ENCODE measurements at places on chromosomes 12 and 14.
A peak's percentile ranks its signal among the peaks of the same experiment; 100 is the strongest.

- DNase-seq: no peak
Measured at GRCh38 chr12:31321897-31322228, 4.1 kb downstream of the SINHCAF start.

DNA sequence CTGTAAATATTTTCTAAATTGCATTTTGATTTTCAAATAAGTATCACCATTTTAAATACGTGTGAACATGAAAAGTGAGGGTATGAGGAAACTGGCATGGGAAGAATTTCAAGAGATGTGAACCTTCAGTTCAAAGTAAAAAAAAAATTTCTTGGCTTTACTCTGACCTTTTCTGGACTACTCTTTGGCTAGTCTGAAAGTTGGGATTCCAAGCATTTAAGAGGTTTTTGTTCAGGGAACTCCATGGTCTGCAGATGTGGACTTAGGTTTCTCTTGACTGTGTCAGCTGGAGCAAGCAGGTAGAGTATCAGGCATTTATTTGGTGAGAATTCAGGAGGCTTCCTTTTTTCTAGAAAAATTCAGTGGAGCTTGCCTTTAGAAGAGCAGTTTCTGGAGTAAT is 311.6 kb downstream of the LRIG3 start:
- no peak for DNase-seq

GRCh38 chr12:78371284-78371683 is 493.3 kb upstream of the SYT1 start:
- no peak for DNase-seq

- DNase-seq: peak; percentile 19
Measured at GRCh38 chr12:115023279-115024265, 339.6 kb upstream of the TBX3 start.

DNA sequence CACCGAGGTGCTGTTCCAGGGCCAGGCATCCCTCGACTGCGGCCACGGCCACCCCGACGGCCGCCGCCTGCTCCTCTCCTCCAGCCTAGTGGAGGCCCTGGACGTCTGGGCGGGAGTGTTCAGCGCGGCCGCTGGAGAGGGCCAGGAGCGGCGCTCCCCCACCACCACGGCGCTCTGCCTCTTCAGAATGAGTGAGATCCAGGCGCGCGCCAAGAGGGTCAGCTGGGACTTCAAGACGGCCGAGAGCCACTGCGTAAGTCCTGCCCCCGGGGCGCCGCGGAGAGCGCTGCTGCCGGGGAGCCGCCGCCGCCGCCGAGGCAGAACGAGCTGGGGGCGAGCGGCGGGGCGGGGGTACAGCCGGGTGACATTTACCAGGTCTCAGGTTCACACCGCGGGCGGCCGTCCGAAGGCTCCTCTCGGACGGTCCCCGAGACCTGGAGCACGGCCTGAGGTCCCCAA is 1.4 kb downstream of the PLXNC1 start:
- no peak for DNase-seq

DNA sequence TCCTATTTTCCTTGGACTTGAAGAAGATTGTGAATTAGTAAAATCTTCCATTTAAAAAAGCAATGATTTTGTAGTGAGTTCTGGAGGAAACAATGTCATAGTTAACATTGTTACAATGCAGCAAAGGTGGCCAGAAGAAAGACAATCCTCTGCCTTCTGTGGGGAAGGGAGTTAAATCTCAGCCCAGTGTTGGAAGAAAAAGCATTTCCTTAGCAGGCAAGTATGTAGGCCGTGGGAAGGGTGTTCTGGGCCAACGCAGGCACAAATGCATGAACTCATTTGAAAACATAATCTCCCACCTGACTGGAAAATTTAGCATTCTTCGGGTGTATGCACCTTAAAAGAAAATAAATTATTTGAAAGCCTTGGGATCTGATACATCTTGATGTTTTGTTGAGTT is 258.6 kb downstream of the ADAMTS20 start:
- DNase-seq: no peak

DNA sequence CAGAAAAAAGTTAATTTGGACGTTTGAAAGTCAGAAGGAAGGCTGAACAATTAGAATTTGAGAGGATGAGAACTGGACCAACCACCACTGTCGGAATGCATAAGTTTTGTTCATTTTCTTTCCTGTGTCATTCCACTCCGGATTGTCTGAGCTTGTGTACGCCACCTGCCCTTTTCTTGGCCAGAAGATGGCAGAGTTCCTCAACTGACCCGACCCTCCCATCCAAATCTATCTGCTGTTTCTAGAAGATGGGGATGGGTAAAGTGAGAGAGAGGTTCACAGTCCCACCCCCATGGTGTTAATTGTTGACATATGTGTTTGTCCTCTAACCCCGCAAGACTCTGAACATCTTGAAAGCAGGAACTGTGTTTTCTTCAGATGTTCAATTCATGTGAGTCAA is 388.0 kb downstream of the VRK1 start:
- no peak for DNase-seq

DNA sequence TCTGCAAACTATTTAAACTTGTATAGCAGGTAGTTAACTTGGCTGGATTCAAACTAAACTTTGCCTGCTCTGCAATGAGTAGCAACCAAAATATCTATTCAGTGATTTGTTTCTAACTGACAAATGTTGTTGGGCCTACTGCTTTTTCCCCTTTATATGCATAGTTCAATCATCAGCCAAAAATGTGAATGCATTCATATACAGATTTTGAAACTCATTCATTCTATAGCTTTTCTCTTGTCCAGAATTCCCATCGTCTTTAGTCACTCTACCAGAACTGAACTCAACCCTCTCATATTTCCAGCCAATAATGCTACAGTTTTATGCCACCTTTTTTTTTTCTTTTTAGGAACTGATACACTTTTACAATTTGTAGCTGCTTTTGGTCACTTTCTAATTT is 599.8 kb downstream of the RPL10L start:
- DNase-seq: no peak

DNA sequence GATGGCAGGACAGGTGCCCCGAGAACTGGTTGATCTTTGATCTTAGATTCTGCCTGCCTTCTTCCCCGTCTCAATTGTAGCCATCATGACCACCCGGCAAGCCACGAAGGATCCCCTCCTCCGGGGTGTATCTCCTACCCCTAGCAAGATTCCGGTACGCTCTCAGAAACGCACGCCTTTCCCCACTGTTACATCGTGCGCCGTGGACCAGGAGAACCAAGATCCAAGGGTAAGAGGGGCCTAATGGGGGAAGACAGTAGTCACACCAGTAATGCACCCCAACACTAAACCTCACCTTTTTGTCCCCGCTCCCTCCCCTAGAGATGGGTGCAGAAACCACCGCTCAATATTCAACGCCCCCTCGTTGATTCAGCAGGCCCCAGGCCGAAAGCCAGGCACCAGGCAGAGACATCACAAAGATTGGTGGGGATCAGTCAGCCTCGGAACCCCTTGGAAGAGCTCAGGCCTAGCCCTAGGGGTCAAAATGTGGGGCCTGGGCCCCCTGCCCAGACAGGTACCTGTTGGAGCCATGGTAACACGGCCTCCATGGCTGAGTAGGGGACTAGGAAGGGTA is 556 bp downstream of the TROAP start:
- DNase-seq: no peak

- peak; percentile 75 for DNase-seq
Measured at GRCh38 chr12:101939856-101940265, 62.5 kb downstream of the DRAM1 start.

- DNase-seq: no peak
Measured at GRCh38 chr14:105666420-105666819, 140.0 kb downstream of the TMEM121 start.

GRCh38 chr14:67579040-67579439 is 21.0 kb downstream of the PIGH start:
- DNase-seq: no peak

GRCh38 chr12:53044052-53044581 is 5.7 kb upstream of the TNS2 start:
- DNase-seq: no peak

DNA sequence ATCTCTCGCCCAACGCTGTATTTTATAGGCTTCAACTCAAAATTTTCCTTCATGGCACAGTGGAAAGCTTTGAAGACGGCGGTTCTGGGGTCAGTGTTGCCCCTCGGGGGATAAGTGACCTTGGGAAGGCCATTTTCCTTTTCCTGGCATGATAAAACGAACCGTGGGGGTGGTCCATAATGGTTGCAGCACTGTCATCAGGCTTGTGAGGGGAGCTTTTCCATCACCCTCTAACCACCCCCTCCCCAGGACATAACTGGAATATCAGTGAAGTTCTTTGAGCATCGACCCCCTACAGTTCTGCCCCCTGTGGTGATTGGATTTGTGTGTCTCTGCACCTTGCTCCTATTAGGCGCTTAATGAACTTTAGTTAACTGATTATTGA is 16.0 kb downstream of the FOS start:
- DNase-seq: no peak

DNA sequence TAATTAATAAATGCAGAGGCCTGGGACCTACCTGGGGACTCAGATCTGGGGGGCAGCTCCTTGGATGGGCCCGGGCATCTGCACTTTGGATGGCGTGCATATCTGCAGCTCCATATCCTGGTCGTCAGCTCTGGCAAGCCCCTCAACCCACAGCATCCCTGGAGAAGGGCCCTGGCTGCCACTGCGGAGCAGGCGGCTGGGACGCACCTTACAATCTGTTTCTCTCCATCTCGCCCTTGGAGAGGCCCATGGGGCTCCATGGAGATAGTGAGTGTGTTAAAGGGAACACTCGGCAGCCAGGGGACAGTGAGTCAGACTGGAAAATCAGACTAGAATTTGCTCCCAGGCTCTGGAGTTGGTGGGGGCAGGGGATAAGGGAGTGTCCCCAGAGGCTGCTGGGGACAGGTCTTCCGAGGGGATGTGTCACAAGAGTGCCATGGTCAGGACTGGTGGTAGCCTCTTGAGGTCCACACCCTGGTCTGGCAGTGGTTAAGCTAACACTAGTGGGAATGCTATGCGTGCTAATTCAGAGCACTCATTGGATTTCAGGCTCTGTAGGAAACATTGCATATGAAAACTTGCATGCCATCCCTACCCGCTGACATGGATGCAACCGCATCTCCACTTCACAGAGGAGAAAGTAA is 21.5 kb downstream of the RFLNA start:
- no peak for DNase-seq

DNA sequence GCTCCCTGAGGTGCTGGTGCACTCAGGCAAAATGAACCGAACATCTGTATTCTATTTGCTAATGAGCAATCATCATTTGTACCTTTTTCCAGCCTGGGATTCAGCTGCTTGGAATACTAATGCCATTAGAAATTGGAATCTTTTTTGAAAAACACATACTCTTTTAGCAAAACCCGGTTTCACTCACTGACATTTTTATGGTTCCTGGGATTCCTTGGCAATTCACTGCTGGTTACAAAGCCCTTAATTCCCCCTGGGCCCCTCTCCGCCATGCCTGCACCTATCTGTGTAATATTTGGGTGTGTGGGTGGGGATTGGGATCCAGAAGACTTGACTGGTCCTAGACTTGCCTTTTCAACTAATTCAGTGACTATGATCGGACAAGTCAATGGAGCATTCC is 199.1 kb downstream of the FOXN3 start:
- no peak for DNase-seq

DNA sequence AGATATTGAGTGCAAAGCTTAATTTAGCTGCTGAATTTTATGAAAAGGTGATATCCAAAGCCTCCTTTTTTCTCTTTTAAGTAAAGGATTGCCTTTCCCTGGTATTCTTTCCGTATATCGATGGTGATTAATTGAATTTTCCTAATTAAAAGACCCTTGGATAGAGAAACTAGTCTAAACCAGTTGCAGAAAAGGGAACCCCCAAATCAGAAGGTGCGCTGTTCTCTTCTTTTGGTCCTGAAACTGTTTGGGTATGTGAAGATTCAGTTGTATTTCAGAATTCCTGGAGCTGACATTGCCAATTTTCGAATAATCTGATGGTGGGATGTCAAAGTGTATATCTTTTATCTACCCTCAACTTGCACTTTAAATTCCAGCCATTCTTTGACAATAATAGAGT is 1.9 kb downstream of the GPHN start:
- no peak for DNase-seq

DNA sequence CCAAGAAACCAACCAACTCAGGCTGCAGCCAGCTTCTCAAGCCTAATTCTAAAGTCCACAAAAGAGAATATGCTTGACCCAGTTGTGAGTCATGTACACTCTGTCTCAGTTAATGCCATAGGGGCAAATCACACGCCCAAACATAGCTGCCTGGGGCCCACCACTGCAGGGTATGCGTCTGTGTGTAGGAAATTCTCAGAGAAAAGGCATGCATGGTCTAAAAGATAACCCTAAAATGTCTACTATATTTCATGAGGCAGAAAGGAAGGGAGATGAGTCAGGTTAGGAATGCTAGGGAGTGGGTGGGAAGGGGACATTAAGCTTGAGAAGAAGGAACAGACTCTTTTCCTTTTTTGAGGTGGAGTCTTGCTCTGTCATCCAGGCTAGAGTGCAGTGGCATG is 22.3 kb upstream of the SPTLC2 start:
- peak; percentile 72 for DNase-seq

DNA sequence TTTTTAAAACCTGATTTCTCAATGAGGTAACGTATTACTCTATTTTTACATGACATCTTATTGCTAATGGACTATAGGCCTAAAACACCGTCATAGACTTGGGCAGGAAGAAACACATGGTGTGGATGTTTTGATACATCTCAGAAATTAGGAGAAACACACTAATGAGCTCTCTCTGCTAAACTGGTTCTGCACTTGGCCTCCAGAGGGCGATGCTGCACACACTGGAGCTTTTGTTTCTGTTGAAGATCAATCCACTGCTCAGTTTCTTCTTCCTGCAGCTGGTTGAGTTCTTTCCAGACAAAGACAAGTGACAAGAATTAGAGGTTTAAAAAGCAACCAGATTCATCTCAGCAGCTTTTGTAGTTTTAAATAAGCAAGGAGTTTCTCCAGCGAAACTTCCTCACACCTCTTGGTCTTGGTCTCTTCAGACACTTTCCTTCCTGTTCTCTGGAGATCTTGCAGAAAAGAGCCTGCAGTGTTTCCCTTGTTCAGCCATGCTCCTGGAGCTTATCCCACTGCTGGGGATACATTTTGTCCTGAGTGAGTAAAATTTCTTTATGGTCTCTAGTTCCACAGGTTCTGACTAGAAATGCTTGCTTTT is 178.5 kb upstream of the OR4E1 start:
- DNase-seq: no peak

- DNase-seq: no peak
Measured at GRCh38 chr12:18146363-18146762, 56.4 kb upstream of the RERGL start.

DNA sequence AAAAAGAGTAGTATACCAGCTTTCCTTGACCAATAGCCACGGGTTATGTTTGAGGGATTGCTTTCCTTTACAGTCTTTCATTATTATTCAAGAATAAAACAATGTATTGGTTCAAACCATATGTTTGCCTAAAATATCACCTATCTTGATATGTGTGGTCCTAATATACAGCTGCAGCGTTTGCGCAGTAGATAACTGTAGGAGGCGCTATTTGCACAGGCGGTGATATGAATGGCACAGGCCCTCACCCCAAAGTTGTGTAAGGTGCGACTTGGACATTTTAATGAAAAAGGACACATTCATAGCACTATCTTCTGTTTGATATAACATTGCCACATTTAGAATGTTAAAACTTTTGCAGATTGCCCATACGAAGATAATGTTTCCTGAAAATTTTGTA is 298.4 kb downstream of the TRHDE start:
- DNase-seq: no peak

GRCh38 chr12:46555406-46555852 is 182.9 kb upstream of the SLC38A2 start:
- peak; percentile 43 for DNase-seq

Data from stromal cell of bone marrow (primary cell).